ENCODE measurements at places on chromosomes 7 and 10.

- no peak for DNase-seq
Observed at GRCh38 chr7:47313564-47313963, 268.3 kb downstream of the TNS3 start.

- no peak for DNase-seq
Observed at GRCh38 chr10:129184196-129184595, 282.8 kb upstream of the MGMT start.

DNA sequence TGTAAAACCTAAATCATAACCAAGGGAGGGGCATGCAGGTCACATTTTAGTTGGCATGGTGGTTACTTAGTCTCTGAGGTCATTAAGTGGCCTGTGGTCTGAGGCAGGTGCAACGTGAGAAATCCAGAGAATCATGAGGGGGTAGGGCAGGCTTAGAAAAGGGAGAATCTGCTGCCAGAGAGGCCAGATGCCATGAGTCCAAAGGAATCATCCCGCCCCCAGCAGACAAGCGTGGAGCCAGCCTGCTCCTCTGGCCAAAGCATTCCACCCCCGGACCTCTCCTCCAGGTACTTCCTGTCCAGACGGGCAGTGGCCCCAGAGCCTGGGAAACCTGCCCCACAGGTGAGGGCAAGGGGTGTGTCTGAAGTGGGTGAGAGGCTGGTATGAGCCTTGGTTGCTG is 196.4 kb upstream of the ZNF32 start:
- no peak for DNase-seq

DNA sequence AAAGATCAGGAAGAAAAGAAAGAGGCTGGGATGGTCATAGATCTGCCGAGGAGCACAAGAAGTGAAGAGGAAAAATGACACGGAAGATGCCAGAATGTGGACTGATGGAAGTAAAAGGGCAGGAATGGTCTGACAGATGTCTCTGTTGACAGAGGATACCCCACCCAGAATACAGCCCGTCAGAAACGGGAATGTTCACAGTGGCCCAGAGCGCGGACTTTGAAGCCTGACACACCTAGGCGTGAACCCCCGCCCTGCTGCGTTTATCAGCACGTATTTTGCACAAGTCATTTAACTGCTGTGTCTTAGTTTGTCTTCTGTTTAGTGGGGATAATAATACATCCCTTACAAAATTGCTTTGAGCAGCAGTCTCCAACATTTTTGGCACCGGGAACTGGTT is 27.1 kb downstream of the AKR1B1 start:
- DNase-seq = no peak

DNA sequence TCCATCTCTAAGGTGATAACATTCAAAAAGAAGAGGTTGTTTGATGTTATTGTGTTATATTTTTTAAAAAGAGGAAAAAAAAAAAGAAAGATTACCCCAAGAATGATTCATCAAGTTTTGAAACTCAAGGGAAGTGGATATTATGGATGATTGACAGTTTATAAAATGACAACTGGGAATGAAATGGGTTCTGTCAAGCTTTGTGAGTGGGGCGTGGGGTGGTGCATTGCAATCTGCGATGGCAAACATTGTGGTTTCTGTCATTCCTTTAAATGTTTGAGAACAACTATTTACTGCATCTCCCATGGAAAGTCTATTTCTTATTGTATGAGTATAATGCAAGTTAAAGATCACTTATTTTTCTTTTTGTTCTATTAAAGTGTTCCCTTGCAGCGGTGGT is 297.0 kb downstream of the CCDC3 start:
- DNase-seq = no peak

GRCh38 chr7:112080441-112080840 is 125.8 kb downstream of the DOCK4 start:
- DNase-seq = peak; percentile 85

Data from NB4 (cell line).